ENCODE measurements at places on chromosomes 13 and 19. TPM values are rescaled to one million over a fixed set of nuclear protein-coding genes. Genes with fewer than 3 reads are reported as not detected.

The CBY2 gene
- total RNA-seq: not detected

The ERICH6B gene
- not detected for total RNA-seq

The ZNF578 gene
- total RNA-seq: 9.6 TPM

The ARHGAP45 gene
- total RNA-seq: 0.77 TPM

The GPR180 gene
- total RNA-seq: 12.1 TPM

The PCDH9 gene
- total RNA-seq: 0.26 TPM

The ZNF555 gene
- total RNA-seq: 4.6 TPM

The HNRNPUL1 gene
- 47.3 TPM for total RNA-seq

The LRRC63 gene
- total RNA-seq: under 0.01 TPM

The TBXA2R gene
- total RNA-seq: 0.77 TPM

All from fibroblast of lung (primary cell).